ENCODE measurements at places on chromosomes 12 and 14.
A peak's percentile ranks its signal among the peaks of the same experiment; 100 is the strongest.

DNA sequence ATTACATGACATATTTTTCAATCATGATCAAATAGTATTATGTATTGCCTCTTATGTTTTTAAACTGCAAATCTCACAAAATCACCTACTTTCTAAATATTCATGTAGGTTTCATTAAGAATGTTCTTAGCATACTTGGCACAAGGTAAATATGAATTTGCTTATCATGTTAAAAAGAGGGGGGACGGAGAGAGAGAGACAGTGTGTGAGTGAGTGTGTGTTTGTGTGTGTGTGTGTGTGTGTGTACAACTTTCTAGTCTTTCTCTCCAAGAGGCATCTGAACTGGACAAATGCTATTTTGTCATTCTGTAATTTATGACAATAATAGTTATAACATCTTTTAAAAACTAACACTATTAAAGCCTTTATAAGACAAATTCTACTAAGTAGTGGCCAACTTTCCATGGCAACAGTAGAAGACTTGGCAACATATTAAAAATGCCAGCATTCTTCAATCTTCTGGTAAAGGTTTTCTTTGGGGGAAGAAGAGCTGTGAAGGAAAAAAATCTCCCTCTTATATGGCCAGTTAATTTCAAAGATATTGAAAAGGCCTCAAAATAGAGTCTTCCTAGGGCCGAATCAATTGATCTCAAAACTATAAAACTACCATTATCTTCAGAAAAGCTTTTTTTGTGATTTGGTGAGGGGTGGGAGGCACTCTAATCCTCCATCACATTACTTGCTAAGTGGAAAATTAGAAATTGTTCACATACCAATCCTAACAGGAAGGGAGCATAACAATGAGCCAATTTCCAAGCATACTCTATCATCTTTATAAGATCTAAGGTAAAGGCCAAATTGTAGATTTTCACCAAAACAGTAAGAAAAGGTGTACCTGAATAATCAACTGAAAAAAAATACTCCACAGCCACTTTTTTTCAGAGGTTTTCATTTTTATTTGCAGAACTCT lies 28.2 kb downstream of the CDK17 start:
- no peak for DNase-seq

DNA sequence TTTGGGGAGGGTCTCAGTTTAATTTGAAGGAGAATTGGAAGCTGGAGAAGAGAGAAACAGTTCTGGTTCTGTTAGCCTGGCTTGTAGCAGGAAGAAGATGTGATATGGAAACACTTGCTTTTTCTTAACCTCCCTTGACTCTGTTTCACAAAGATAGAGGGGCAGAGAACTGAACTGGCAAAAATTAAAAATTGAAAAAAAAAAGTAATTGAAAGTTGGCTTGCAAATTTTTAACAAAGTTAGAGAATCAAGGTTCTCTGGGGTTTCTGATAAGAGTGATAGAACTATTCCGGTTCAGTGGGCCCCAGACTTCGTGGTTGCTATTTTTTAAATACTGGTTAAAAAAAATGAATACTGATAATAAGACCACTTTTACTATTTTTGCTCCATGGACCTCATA lies 2.8 kb downstream of the CRADD start:
- no peak for DNase-seq

- DNase-seq = no peak
These were observed 239.2 kb upstream of the FKBP4 start for GRCh38 chr12:2555487-2556082.

GRCh38 chr12:66168410-66168809 lies 1.4 kb downstream of the TMBIM4 start:
- DNase-seq = no peak

DNA sequence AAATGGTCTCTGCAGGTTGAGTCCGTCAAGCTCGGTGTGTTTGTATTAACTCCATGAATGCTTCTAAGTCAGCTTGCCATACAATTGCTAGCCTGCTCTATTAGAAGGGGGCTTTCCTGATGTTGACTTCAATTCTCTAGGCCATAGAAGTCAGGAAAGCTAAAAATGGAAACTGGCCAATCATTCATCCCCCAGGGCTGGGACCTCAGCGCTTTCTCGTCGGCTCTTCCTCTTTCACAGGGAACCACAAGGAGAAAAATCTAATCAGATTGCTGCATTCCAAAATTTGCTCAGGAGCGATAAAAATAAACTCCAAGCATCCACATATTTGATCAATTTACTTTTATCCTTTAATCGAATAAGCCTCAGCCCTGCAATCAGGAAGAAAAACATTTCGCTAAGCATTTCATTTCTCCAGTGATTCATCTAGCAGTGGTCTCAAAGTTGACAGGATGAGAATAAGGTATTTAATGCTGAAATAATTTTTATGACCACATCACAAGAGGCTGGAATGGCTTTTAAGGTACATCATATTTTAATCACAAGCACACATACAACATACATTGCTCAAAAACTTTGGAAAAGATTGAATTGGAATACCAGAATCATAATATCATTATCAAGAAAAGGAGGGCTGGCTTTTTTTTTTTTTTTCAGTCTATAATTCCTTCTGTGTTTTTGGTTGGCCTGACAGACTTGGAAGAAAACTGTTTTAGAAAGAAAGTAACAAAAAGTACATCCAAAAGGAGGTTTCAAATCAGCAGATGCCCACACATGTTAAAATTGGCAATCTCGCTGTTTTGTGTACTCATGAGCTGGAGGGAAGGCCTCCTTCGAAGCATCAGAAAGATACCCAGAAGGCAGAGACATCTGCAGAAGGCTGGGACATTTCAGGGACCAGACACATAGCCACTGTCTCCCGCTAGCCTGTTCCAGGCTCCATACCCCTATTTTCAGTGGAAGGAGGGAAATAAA lies 316.3 kb downstream of the NUAK1 start:
- DNase-seq = no peak

- no peak for DNase-seq
These were observed 210.4 kb downstream of the CHST11 start for GRCh38 chr12:104667139-104667538.

GRCh38 chr14:46581036-46581671 lies 70.4 kb downstream of the RPL10L start:
- peak; percentile 13 for DNase-seq

- no peak for DNase-seq
These were observed 18.6 kb downstream of the JDP2 start for GRCh38 chr14:75446447-75446846.

DNA sequence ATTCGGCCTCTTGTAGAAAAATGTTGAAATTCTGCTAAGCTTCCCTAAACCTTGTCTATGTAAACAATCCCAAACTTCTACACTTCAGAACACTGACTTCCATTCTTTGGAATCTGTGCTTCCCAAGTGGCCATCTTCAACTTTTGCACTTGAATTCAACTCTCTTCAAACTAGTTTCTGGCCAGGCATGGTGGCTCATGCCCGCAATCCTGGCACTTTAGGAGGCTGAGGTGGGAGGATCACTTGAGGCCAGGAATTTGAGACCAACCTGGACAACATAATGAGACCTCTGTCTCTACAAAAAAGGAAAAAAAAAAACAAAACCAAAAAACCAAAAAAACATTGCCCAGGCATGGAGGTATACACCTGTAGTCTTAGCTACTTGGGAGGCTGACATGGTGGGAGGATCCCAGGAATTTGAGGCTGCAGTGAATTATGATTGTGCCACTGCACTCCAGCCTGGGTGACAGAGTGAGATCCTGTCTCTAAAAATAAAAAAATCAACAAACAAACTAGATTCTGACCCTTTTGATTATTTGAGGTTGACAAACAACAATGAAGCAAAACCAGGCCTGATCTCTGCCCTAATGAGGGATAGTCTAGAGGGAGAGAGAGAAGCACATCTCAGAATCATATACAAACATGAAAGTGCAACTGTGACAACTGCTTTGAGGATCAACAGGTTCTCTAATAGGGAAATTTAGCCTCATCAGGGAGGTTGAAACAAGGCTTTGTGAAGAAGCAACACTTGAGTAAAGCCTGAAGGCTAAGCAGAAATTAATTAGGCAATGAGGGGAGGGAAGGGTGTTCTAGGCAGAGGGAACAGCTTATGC lies 11.6 kb upstream of the C12orf75 start:
- DNase-seq = no peak

- DNase-seq = no peak
These were observed 54.8 kb upstream of the PTHLH start for GRCh38 chr12:28027328-28027727.

DNA sequence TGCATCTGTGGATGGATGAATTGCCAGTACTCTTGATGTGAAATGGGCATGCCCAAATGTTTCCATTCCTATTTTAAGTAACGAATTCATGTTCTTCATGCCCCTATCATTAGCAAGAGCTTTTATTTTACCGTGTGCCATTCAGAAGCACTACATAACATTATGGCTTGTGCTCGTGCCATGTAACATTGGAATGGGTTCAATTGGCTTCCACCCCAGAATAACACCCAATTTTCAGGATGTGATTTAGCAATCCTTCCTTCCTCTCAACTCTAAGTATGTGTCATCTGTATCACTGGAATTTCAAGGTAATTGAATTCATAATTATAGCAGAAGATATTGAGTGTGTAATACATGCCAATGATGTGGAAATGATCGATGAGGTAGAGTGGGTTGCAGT lies 145.8 kb upstream of the TMPO start:
- no peak for DNase-seq
